ENCODE measurements at places on chromosomes 12 and 14.

DNA sequence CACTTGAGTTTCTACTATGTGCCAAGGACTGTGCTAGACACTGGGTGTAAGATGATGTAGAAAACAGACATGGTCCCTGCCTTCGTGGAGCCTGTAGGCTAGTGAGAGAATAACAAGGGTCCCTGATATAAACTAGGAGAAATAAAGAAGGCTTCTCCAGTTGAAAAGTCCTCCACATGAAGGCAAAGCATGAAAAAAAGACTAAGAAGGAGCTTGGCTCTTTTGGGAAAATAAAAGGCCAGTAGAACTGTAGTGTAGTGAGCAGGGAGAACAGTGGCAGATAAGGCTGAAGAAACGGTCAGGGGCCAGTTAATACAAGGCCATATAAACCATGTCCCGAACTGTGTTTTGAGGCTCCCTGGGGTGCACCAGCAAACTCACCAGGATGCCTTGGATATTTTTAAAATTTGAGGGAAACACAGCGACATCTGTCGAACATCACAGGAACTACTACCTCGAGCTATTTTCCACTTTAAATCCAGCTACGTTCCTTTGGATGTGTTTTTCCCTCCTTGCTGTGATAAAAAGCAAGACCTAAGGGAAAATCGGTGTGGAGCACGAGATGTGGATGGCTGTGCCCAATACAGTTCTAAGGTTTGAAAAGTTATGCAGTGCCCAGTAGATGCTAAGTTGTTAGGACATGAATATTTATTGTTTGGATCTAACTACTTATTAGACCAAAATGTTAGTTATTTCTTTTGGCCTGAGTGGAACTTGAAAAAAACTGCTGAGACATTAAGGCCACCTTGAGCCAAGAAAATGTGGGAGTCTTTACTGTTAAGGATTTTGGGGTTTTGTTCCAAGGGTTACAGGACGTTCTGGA lies 8.5 kb upstream of the CFL2 start:
- peak; percentile 78 for DNase-seq

GRCh38 chr14:21694425-21694824 lies 20.8 kb upstream of the OR4E1 start:
- DNase-seq = no peak

DNA sequence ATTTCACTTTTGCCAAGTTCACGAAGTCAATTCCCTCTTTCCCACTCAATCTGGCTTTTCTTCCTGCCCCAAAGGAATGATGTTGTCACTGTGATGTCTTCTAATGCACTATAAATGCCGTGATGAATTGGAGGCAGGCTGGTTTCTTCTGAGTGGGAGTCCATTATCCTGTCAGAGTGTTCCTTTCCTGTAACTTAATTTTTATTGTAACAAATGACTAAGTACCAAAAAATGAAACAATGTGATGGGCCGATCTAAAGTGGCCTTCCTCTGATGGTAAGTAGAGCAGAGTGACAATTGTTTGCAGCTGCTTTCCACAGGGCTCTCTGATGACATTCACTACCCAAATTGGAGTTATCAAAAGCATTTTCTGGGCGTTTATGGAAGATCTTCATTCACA lies 22.2 kb downstream of the TMEM30B start:
- DNase-seq = peak; percentile 50

- no peak for DNase-seq
These were observed 39.6 kb upstream of the ITPR2 start for GRCh38 chr12:26872625-26873024.

DNA sequence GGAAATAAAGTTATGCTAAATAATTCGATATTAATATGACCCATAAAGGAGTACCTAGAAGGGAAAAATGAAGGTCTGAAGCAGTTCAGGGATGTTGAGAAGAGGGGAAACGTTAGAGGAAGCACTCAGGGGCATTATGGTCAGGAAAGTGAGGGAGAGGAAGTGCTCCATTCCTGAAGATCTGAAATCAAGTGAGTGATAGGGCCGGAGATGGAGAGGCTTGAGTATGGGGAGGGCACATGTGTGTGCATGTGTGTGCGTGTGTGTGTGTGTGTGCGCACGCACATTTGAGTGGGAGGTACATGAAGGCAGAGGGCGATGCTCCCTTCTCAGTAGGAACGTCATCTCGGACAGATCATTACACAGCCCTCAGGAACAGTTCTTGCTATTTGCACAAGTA lies 4.9 kb upstream of the DCD start:
- no peak for DNase-seq

- DNase-seq = no peak
These were observed 352.7 kb downstream of the AEBP2 start for GRCh38 chr12:19792028-19792427.

DNA sequence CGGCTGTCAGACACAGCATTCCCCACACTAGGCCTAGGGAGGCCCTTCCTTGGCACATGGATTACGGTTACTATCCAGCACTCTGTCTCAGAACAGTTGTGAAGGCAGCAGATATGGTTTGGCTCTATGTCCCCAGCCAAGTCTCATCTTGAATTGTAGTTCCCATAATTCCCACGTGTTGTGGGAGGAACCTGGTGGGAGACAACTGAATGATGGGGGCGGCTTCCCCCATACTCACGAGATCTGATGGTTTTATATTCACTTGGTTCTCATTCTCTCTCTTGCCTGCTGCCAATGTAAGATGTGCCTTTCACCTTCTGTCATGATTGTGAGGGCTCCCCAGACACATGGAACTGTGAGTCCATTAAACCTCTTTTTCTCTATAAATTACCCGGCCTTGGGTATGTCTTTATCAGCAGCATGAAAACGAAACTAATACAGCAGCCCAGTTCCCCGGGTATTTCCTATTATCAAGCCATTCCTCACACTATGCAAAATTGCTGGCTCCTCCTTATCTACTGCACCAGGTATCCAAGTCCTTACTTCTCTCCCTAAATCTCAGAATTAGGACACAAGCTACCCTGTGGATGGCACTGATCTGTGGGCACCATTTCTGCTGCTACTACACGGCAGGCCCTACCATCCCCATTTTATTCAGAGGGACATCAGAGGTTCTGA lies 33.3 kb downstream of the NT5DC3 start:
- no peak for DNase-seq

GRCh38 chr12:116382686-116383530 lies 105.4 kb upstream of the MED13L start:
- peak; percentile 100 for DNase-seq

DNA sequence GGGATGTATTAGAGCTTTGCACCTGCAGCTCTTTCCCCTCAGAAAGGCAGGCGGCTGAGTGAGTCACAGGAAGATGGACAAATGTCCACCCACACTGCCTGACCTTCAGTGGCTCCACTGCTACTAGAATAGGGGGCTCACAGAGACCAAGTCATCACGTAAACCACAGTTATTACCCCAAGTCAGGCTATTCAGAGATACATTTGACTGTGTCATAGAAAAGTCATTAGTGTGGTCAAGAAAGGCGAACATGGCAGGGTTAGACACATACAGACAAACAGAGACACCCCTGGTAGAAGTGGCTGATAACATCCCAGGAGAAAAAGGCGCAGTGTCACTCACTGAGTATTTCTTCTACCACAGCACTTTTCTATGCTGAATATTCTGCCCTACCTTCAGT lies 36.0 kb downstream of the GCH1 start:
- no peak for DNase-seq

DNA sequence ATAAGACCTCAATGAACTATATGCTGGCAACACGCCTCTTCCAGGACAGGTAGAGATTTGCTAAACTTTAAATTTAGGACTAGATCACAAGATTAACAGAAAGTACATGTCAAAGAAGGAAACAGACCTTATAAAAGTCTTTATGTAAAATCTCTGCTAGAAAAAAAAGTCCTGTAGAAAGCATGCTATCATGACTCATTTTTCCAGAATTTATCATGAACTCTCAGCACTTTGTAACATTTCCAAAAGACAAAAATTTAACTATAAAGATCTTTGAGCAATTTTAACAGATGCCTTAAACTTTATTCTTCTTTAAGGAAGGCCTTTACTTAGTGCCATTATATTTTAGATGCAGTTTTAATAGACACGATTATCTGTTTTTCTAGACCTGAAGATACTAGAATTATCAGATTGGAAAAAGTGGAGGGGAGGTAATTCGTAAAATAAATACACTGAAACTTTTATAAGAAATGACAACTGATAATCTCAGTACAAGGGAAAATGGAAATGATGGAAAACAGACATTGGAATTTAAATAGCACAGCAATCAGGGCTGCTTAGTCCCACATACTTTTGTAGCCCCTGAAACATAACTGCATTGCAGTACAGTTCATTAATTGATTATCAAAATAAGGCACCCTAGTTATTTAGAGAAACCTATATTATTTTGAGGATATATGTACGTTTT lies 92.0 kb downstream of the TTLL5 start:
- DNase-seq = peak; percentile 58

DNA sequence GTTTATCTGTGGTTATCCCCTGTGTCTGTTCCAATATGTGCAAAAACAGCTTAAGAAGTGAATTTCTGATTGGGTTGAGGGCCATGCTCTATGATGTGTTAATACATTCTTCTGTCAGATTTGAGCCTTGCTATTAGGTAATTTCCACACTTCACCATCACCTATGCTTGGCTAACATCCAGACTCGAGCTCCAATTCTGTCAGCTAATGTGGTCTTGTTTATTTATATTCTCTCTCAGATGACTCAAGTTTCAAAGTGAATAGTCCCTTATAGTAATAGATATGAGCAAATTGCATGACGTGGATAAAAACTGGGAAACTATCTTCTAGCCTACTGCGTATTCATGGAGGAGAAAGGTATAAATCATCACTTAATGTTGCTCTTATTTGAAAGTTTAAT lies 451.3 kb downstream of the SNAPC1 start:
- DNase-seq = peak; percentile 79

- no peak for DNase-seq
These were observed 39.9 kb downstream of the NINJ2 start for GRCh38 chr12:623172-623864.

DNA sequence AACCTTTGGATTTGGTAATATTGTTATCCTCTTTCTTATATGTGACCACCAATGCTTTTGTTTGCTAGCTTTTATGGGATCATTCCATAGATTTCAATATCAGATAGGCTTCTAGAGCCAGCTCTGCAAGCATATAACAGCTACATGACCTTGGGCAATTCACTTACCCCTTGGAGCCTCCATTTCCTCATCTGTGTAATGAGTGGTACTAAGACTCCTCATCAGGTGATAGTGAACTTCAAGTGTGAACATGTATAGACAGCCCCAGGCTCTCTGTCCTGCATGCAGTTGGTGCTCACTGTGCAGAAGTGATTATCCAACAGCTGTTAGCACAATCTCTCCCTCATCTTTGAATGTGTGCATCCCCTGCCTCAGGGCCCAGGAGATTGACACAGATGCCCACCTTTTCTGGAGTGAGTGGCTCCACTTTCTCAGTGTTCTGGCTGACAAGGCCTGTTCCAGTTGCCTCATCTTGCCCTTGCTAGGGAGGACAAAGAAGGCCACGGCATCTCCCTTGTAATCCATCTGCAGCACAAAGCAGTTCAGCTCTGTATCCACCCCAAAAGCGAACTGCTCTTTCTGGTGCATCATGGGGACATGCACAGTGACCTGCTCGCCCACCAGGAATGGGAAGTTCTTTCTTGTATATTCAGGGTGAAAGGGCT lies 9.2 kb downstream of the SERPINA9 start:
- no peak for DNase-seq

- no peak for DNase-seq
These were observed 21.7 kb downstream of the HMGA2 start for GRCh38 chr12:65845751-65846537.

DNA sequence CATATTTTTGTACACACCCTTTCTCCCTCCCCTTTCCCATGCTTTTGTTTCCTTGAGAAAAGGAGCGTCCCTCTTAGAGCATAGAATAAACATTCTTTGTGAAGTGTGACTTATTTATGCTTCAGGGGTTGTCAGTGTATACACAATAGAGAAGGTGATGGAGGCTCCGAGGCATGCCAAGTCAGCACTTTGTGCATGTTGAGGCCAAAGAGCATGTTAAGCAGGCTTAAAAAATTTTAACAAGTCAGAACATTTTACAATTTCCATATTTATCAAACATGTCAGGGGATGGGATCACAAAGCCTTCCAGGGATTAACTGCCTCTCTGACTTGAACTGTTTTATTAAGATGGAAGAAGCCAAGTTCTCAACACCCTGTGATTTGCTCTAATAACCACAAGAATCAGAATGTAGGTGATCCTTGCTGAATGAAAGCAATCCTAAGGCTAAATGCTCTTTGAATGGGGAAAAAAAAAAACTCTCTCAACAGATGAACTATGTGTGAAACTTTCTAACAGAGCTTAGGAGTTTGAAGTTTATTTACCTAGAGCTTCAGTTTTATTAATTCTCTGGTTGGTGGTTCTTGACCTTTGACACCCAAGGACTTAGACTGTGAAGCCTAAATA lies 223.1 kb downstream of the RAD51B start:
- DNase-seq = no peak

GRCh38 chr12:117328556-117329100 lies 32.8 kb downstream of the NOS1 start:
- DNase-seq = no peak

DNA sequence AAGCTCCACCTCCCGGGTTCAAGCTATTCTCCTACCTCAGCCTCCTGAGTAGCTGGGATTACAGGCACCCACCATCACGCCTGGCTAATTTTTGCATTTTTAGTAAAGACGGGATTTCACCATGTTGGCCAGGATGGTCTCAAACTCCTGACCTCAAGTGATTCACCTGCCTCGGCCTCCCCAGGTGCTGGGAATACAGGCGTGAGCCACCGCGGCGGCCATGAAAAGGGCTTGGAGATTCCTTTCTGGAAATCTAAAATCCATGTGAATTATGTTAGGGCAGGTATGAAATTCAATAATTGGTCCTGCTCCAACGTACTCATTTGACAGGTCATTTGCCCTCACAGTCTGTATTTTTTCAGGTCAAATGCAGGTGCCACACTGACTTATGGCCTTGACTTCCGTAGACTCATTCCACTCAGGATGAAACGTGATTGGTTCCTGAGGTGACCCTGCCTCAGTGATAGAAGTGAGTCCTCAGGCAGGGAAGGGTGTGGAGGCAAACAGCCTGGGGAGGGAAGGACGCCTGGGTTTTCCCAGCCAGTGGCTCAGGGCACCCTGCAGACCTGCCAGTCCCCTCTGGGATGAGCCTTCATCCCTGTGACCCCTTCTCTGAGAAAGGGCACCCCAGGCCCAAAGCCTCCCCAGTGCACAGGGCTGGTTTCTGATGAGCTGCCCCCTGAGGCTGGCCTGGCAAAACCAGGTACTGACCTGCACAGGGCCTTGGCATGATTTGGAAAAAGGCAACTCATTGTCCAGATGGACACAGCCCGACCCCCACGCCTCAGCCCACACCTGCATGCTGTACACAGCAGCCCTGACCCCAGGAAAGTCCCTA lies 48.7 kb downstream of the PSMA6 start:
- no peak for DNase-seq

GRCh38 chr12:61713121-61713520 lies 547.1 kb upstream of the USP15 start:
- no peak for DNase-seq

DNA sequence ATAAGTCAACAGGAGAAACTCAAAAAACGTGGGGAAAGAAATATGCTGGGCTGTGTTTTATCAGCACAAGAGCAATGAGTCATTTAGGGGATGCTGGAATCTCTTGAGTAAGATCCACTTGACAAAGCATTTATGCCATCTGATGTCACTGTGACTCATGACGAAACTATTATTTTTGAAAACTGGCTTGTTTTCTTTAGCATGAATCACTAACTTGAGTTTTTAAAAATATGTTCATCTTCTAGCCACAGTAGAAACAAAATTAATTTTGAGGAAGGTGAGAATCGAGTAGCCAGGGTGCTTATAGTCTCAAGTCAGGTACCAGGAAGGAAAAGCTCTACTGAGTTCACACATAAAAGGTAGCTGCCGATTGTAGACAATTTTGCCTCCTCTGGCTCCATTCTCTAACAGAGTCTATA lies 456.2 kb upstream of the MGAT4C start:
- DNase-seq = peak; percentile 99

GRCh38 chr14:73817020-73817655 lies 34.5 kb upstream of the PTGR2 start:
- no peak for DNase-seq

Data from fibroblast of the aortic adventitia (primary cell).